Karpas-422 (cell line): ENCODE measurements at places on chromosomes 7 and 10.

DNA sequence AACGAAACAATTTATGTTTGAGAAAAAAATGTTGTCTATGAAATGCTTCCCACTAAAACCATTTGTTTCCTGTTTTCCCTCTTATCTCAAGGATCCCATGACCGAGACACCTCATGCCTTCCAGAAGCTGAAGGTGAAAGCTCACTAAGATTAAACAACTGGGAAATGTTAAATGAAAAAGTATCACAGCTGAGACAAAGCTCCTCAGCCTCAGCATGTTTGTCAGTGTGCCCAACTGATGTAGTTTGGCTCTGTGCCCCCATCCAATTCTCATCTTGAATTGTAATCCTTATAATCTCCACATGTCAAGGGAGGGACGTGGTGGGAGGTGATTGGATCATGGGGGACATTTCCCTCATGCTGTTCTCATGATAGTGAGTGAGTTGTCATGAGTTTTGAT is 327.3 kb downstream of the HTR7 start:
- DNase-seq = no peak

DNA sequence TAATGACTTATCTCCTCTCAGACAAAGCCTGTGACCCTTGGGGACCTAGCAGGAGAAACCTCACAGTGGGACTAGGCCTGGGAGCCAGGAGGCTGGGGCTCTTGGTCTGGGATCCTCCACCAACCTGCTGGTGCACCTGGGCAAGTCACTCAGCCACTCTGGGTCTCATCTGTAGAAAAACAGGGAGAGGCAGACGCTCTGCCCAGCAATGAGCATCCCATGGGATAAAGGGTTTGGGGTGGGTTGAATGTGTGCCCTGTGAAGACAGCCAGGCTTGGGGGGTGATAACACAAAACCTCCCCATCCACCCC is 81.6 kb downstream of the ZMIZ1 start:
- no peak for DNase-seq

- no peak for DNase-seq
Measured at GRCh38 chr10:78524941-78525340, 491.3 kb downstream of the RPS24 start.

- DNase-seq = no peak
Measured at GRCh38 chr7:96322847-96323461, 1.1 kb upstream of the SLC25A13 start.
